Hematopoietic multipotent progenitor cell treated with erythropoietin and hydrocortisone succinate and interleukin-3 and kit ligand, for 17 days (in vitro differentiated cells): ENCODE measurements at places on chromosomes 1 and 21.

DNA sequence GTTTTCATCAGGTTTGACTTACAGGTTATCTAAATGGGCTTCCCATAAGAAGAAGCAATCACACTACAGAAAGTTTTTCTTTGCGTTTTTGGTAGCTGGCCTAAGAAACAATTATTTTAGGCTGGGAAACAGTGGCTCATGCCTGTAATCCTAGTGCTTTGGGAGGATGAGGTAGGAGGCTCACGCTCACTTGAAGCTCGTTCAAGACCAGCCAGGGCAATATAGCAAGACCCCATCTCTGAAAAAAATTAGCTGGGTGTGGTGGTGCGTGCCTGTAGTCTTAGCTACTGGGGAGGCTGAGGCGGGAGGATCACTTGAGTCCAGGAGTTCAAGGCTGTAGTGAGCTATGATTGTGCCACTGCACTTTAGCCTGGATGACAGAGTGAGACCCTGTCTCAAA is 1.6 kb upstream of the REN start:
- no peak for DNase-seq

- no peak for DNase-seq
Measured at GRCh38 chr1:33725556-33726160, 138.2 kb upstream of the HMGB4 start.

- DNase-seq, result no peak
Measured at GRCh38 chr1:192994141-192994540, 65.0 kb downstream of the UCHL5 start.

- DNase-seq, result no peak
Measured at GRCh38 chr1:182357913-182358312, 33.7 kb downstream of the GLUL start.

GRCh38 chr1:22452481-22452957 is 868 bp downstream of the ZBTB40 start:
- DNase-seq, result peak; percentile 43

DNA sequence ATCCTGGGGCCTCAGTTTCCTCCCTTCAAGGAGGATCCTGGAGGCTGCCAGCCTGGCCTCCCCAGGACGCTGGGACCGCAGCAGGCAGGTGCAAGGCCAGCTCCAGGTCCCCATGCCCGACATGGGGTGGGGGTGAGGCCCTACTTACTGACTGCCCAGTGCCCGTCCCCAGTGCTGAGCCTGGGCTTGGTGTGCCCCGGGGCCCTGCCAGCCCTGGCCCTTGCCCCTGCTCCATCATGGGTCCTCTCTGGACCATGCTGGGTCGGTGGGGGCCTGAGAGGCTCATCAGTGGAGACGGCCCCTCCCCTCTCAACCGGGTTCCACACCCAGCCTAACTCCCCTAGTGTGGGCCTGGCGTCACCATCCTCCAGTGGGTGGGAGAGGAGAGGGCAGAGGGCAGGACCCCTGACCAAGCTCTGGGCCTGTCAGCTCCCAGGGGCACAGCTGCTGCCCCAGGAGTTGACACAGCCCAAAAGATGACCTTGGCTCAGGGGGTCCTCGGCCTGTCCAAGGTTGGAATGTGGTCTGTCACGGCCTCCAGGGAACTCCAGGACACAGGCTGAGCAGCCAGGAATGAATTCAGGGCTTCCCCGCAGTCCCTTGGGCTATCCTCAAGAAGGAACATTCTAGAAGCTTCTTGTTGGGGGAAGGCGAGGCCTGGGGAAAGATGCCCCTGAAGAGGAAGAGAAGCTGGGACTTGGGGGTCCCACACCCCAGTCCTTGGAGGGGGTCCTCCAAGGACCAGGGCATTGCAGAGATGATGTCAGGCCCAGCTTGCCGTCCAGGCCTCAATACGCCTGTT is 17.6 kb upstream of the ARF1 start:
- no peak for DNase-seq

- DNase-seq, result no peak
Measured at GRCh38 chr1:54884135-54884586, 2.8 kb downstream of the DHCR24 start.

DNA sequence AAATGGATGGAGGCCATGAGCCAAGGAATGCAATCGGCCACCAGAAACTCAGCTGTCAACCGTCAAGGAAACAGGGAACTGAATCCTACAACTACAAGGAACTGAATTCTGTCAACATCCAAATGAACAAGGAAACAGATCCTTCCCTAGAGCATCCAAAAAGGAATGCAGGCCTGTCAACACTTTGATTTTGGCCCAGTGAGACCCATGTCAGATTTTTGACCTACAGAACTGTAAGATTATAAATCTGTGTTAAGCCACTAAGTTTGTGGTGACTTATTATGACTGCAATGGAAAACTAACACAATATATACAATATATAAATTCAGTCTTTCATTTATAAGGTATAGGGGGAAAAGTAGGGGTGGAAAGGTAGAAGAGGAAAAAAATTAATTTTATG is 55.3 kb downstream of the SHCBP1L start:
- DNase-seq, result no peak

DNA sequence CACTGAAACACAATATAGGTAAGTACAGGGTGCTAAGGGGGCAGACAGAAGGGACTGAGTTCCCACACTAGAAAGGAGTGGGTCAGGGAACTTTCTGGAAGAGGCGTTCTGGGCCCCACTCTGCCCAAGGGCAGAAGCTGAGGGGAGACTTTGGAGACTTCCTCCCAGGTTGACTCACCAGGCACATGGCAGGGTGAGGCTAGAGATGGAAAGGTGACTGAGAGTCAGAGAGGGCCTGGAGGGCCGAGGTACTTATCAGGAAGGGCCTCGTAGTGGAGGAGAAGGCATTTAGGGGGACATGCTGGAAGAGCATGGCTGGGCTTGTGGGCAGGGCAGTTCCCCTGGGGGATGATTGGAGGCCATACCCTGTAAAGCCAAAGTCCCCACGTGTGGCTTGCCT is 159.9 kb upstream of the JUN start:
- no peak for DNase-seq

DNA sequence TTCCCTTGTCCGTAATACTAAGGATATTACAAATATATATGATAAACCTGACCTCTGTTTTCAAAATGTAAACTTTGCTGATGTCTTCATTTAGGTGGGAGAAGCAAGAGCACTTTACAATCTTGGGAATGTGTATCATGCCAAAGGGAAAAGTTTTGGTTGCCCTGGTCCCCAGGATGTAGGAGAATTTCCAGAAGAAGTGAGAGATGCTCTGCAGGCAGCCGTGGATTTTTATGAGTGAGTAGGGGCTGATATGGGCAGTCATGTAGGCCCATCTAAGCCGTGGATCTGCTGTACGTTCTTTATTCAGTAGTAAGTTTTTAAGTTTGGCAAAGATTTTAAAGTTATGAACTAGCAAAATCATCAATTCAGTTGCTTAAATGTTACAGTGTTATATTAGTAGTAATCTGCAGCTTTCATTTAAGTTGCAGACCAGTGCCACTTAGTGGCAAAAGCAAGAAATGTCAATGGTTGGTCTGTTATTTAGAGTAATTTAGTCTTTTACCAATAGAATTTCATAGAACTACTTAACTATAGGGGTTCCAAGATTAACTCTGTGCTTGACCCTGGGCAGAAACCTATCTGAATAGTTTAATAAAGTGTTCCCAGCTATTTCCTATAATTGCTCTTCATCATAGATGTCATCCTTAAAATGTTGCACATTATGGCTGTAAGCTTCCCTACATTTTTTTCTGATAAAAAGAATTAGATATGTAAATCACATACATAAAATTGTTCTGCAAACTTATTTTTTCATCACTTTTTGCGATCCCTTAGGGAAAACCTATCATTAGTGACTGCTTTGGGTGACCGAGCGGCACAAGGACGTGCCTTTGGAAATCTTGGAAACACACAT is 21.3 kb downstream of the GPSM2 start:
- DNase-seq, result peak; percentile 70

DNA sequence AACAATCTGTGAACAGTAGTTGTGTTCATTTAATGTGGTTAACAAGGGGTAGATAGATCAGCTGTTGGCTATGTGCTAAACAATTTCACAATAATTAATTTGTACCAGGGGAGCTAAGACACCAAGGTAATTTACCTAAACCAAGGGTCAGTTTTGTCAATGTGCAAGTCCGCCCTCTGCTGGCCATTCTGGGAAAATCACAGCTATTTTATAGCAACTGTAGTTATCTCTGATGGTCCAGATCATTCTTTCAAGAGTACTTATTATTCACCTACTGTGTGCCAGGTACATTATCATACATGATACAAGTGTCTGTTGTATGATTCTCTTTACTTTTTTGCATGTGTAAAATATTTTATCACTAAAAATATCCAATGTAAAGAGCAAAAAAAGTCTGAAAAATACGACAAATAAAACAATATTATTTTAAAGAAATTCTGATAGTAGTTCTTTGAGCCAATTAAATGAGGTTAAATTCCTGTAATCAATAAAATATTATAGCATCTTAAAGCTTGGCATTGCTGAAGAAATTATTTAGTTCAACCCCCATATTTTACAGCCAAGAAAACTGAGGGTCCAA is 312.3 kb upstream of the FAM78B start:
- DNase-seq, result peak; percentile 56

DNA sequence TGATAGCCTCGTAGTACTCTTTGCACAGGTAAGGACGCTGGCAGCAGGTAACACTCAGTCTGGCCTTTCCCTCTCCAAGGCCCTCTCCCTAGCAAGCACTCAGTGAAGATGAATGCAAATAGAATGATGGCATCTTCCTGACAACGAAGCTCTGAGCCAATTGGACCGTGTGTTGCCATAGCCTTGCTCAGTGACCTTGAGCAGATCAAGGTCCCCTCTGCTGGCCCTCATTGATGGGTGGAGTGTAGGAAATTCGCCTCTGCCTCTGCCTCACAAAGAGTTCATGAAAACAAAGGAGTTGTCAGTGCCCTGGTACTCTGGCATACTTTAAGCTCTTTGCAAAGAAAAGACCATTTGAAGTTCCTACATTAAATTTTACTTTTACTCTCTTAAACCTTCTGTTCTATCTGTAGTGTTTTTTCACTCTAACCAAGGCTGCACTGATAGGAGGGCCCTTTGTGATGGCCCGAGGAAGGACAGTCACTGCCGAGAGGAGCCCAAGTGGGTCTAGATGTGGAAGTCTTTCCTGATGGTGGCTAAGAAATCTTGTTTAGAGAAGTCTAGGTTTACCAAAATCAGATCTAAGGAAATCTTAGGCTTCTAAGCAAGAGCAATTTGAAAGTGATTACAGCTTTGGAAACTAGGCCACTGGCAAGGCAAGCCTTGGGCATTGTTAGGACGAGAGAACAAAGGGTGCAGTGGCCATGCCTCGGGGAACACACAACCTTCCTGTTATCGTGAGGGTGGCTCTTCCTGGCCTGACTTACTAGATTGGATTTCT is 38.2 kb downstream of the SMYD2 start:
- DNase-seq, result no peak

- DNase-seq, result no peak
Measured at GRCh38 chr1:29236712-29237128, 398 bp downstream of the PTPRU start.

GRCh38 chr1:111228748-111229126 is 1.2 kb downstream of the CHI3L2 start:
- DNase-seq, result no peak

- no peak for DNase-seq
Measured at GRCh38 chr1:211842518-211842917, 12.0 kb upstream of the LPGAT1 start.

DNA sequence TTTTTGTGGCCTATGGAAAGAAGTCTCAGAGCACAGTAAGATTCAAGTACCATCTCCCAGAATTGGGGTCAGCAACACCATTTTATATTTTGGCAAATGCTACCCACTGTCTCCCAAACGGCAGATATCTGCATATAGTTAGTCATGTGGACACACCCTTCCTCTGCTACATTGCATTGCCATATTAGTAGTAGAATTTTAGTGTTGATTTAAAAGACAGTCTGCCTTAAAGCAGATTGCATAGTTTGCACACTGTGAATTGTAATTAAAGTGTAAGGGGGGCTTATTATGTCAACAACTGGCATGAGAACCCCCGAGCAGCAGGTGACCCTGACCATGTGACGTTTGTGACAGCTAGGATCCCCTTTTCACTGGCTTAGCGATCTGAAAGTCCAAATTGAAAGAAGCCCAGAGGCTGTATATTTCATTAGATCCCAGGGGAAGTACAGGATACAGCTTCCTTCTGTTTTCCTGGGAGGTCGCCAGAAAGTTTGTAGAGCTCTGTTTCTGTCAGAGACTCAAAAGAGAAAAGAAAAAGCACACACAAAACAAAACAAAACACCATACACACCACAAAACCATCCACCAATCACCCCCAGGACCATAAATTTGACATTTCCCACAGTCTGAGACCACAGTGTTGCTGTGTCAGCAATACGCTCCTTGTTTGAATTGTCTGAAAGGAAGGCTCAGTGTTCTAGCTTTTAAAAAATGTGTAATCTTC is 172.4 kb downstream of the NFIA start:
- peak; percentile 73 for DNase-seq

- no peak for DNase-seq
Measured at GRCh38 chr1:81424816-81425215, 375.9 kb upstream of the ADGRL2 start.

DNA sequence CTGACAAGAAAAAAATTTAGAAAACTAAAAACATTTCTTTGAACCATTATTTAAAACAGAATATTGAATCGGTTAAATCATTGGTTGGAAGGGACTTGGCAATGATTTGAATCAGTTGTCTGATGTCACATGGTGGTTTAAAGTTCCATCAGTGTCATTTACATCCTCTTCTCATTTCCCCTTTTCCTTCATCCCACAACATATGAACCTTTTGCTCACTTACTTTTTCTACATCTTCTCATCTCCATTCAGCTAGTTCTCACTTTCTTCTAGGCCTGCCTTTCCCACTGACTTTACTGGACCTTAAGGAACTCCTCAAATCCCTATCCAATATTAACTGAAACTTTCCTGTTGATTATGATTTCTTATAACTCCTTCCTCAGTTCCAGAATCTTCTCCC is 58.5 kb downstream of the PHACTR4 start:
- no peak for DNase-seq

- no peak for DNase-seq
Measured at GRCh38 chr1:79190074-79190473, 183.5 kb upstream of the ADGRL4 start.

DNA sequence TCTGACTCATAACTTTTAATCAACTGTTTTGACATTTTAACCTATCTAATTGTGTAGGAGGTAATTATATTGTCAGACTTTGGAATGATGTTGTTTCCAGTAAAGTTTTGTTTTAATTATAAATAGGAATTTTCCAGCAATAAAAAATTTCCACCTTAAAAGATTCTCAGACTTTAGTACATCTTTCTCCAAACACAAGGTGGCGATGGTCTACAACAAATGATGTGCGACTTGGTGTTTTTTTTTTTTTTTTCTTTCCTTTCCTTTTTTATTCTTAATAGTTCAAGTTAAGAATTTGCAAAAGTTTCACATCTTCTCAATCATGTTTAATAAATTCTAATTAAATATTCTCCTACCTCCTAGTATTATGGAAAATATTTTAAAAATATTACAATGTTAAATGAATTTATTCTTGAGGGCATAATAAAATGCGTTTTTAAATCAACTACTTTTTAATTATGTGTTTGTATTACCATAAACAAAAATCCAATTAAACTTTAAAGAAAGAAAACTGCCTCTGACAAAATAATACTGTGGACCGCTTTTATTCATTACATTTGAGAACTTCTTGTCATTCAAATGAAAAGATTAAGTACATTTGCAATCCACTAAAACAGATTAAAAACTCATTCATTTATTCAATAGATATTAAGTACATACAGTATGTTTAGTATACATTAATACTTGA is 4.4 kb upstream of the ADAMTS1 start:
- no peak for DNase-seq

GRCh38 chr1:84988588-84988987 is 8.3 kb downstream of the MCOLN2 start:
- no peak for DNase-seq

- no peak for DNase-seq
Measured at GRCh38 chr1:73673971-73674370, 524.0 kb downstream of the LRRIQ3 start.

- DNase-seq, result no peak
Measured at GRCh38 chr1:161439280-161440232, 65.7 kb upstream of the FCGR2A start.
